ENCODE measurements at places on chromosomes 6 and 20.

- DNase-seq = peak; percentile 75
These were observed 2.5 kb upstream of the TMEM14C start for GRCh38 chr6:10720265-10720959.

DNA sequence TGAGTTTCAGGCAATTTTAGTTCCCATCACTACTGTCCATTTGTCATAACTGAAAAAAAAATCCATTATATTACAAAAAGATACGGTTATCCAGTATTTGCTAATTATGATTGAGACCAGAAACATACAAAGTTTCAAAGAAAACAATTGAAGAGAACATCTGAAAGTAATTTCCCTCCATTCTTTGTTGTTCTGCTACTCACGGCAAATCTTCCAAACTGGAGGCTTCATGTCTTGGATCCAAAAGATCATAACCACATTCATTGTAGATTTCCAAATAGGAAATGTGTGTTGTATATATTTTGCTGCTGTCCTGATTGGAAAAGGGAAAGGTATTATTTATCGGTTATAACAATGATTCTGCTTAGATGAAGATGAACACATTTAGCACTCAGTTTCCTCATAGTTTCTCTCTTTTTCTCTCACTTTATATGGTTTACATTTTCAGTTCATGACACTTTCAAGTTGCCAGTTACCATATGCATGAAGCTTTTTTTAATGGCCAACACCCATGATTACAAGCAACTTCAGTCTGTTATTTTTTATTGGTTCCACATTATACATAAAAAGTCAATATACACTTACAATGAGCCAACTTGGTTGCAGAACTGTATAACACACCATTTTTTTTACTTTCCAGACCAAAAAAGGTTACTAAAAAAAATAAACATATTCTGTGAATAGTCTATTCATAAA lies 90.4 kb downstream of the KIF6 start:
- DNase-seq = no peak

DNA sequence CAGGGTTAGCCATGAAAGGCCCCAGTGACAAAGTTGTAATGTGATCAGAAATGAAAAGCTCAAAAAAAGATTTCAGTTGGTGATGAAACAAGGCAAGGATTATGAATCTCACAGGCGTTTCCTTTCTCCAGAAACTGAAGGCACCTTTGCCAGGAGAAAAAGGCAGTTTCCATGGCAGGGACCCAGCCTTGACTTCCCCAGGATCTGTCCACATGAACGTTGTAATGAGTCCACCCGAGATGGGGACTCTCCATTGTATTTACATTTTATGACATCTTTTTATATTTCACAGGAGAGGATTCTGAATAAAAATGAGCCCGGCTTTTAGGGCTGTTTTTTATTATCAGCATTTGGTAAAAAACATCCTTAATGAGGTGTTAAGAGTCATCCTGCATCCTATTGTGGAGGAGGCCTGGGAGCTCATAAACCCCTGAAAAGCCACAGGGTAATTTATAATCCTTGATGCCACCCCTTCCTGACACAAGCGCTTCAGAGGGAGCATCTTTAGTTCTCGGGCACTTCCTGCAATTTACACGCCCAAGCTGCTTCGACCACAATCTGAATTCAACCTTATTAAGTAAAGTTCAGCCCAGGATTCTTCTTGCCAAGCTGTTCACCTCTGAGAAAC lies 74.1 kb upstream of the SALL4 start:
- DNase-seq = no peak

GRCh38 chr6:593139-593906 lies 63.6 kb downstream of the HUS1B start:
- peak; percentile 75 for DNase-seq

GRCh38 chr6:80133020-80133419 lies 26.5 kb downstream of the BCKDHB start:
- DNase-seq = peak; percentile 80

DNA sequence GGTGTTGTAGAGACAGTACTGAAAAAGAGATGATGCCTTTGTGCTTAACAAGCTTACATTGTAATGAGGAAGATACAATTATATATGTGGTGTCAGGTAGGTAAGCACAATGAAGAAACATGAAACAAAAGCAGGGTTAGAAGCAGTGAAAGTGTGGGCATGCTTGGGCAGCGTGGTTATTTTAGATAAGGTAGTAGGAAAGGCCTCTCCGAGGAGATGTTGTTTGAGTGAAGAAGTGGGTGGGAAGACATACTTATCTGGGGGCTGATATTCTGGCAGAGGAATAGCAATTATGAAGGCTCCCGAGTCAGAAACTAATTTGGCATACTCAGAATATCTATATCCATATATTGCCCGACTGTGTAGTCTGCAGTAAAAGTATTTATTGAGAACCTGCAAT lies 4.7 kb downstream of the CDKAL1 start:
- DNase-seq = no peak

- no peak for DNase-seq
These were observed 10.9 kb upstream of the BCKDHB start for GRCh38 chr6:80095600-80095999.

- no peak for DNase-seq
These were observed 24.9 kb downstream of the COL21A1 start for GRCh38 chr6:56222499-56222898.
